EH (cell line): ENCODE measurements at places on chromosomes 2 and 18.

- DNase-seq, result no peak
Measured at GRCh38 chr18:41585512-41585911, 369.5 kb upstream of the PIK3C3 start.

GRCh38 chr2:148338541-148338940 lies 306.0 kb upstream of the EPC2 start:
- peak; percentile 60 for DNase-seq

DNA sequence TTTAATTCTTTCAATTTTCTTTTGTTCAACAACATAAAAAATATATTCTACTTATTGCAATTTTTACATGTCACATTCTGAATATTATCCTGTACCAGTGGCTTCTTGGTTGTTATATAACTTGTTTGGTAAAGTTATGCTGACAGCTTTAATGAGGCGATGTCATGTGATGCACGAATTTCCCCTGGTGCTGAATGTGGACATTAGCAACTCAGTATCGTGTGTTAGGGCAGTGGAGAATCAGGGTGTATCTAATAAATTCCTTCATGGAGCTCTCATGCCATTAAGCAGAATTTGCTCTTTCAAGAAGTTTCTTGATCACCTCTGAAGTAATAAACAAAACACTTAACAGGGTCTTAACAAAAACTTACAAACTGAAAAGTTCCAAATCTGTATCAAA lies 99.6 kb upstream of the DNMT3A start:
- no peak for DNase-seq

GRCh38 chr18:32438173-32438572 lies 32.5 kb downstream of the GAREM1 start:
- DNase-seq, result no peak

GRCh38 chr2:11651856-11652548 lies 18.0 kb downstream of the NTSR2 start:
- no peak for DNase-seq
